Right ventricle myocardium inferior (tissue), 1 donor: ENCODE measurements at places on chromosomes 1 and 21.
A peak's percentile ranks its signal among the peaks of the same experiment; 100 is the strongest.

GRCh38 chr1:47930210-47930840 lies 66.9 kb downstream of the TRABD2B start:
- no peak for DNase-seq

DNA sequence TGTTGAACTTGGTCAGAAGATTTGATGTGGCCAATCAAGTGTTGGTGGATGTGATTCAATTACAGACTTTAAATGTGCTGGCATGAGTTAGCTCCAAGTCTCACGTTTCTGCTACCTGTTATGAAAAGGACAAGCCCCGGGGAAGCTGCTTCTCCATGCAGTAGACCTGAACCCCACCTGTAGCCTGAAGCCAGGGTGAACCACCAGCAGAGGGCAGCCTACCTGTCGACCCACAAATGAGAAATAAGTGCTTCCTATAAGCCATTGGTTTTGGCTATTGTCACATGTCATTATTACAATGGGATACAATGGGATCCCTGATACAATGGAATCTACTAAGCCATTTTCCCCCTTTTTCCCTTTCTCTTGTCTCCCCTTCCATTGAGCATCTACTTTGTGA lies 230.2 kb downstream of the PRDM2 start:
- DNase-seq = no peak

- DNase-seq = no peak
These were observed 62.8 kb downstream of the EVA1C start for GRCh38 chr21:32475162-32475812.

- DNase-seq = no peak
These were observed 419.0 kb upstream of the LRRC7 start for GRCh38 chr1:69148731-69149130.

GRCh38 chr1:160637821-160638539 lies 8.9 kb downstream of the SLAMF1 start:
- DNase-seq = no peak

DNA sequence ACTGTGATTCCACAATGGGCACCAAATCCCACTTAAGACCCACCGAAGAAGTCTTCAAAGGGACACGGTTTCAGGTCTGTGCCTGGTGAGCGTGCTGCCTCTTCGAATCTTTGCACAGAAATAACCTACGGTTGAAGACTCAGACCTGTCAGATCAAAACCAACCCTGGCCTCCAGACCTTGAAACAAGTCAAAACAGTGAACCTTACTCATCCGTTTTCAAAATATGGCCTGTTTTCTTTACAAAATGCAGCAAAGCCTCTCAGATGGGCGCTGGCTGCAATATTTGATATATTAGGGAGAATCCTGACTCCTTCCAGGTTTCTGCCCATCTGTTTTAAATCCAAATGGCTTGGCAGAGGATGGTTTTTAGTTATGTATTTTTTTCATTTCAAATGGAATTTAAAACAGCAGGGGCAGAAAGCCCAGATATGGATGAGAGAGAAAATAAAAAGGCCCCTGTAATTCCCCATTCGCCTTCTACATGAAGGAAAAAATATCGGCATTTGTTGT lies 14.0 kb downstream of the JUN start:
- no peak for DNase-seq

DNA sequence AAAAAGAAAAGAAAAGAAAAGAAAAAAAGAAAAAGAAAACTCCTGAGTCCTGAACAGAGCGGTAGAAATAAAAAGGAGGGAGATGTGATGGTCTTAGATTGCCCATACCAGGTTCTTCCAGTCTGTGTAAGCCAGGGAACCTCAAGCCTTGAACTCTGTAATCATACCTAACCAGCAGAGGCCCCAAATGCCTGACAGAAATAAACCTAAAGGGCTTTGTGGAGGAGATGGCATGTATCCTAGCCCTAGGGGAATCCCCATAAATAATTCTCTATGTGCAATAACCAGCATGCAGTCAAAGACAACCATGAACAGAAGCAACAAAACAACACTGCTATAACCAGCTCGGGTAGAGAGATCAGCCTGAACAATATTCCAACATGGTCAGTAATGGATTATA lies 40.4 kb downstream of the USP48 start:
- no peak for DNase-seq

- no peak for DNase-seq
These were observed 6.7 kb downstream of the COQ8A start for GRCh38 chr1:226946841-226947240.

DNA sequence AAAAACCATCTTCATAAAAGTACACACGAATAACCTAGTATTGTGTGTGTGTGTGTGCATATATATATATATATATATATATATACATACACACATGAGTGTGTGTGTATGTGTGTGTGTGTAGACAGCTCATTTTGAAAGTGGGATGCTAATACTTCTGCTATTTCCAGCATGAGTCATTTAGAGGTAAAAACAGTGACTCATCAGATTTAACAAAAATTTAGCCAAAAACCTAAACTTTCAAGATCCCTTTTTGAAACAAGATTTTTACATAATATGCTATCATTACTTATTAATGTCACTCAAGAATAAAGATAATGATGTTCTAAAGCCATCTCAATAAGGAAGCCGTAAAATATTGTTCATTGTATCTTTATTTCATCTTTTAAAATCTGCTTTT lies 35.6 kb upstream of the ADGRL4 start:
- DNase-seq = no peak

- no peak for DNase-seq
These were observed 52.1 kb upstream of the CSF3R start for GRCh38 chr1:36534711-36535412.

- DNase-seq = no peak
These were observed 17.6 kb downstream of the GALNT2 start for GRCh38 chr1:230084408-230085177.

- DNase-seq = no peak
These were observed 24.1 kb downstream of the ETNK2 start for GRCh38 chr1:204127597-204128242.

- no peak for DNase-seq
These were observed 9.8 kb upstream of the AK5 start for GRCh38 chr1:77271852-77272580.

DNA sequence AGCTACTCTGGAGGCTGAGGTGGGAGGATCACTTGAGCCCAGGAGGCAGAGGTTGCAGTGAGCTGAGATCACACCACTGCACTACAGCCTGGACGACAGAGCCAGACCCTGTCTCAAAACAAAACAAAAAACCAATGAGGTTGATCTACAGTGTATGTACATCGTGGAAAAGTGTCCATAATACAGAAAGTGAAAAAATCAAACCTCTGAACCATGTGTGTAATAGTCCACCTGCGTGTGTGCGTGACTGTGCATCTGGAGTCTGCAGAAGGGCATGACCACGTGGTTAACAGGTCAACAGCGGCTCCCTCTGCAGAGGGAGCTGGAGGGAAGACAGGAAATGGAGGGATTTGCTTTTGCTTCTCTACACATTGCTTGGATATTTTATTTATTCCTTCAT lies 32.4 kb upstream of the ENO1 start:
- DNase-seq = no peak

- DNase-seq = no peak
These were observed 10.5 kb upstream of the RYR2 start for GRCh38 chr1:237031480-237031879.

DNA sequence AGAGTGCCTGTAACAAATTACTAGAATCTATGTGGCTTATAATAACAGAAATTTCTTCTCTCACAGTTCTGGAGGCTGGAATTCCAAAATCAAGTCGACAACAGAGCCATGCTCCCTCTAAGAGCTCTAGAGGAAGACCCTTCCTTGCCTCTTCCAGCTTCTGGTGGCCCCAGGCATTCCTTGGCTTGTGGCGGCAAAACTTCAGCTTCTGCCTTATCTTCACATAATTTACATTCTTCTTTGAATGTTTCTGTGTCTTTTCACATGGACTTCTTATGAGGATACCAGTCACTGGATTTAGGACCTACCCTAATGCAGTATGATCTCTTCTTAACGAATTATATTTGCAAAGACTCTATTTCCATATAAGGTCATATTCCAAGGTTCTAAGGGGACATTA lies 324.4 kb downstream of the PCP4 start:
- DNase-seq = no peak

DNA sequence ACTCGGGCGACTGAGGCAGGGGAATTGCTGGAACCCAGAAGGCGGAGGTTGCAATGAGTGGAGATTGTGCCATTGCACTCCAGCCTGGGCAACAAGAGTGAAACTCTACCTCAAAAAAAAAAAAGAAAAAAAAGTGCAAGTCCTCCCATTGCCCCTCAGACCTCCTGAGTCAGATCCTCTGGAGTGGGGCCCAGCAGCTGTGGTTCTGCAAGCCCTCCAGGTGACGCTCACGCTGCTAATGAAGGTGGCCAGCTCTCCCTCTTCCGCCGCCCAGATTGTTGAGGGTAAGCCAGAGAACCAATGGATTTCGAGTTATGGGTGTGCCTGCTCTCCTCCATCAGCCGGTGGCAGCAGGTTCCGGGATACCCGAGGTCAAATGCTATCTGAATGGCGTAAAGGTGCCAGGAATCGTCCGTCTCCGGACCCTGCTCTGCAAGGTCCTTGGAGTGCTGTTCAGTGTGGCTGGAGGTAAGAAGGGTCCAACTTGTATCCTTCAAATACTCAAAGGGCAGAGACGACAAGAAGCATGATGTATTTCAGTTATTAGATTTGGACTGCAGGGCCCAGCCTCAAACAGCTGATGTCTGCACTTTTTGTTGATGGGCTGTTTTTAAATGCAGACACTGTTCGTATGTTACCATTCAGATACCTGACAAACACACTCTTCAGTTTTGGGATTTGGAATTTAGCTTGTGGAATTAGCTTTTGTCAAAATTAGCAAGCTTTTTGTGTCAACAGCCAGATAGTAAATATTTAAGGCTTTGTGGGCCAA lies 17.6 kb downstream of the CLCN6 start:
- no peak for DNase-seq

GRCh38 chr1:56409112-56409691 lies 170.2 kb downstream of the PLPP3 start:
- DNase-seq = peak; percentile 77
